Stimulated activated naive CD8-positive, alpha-beta T cell treated with anti-CD3 and anti-CD28 coated beads, Interleukin-15, amount 100 ng/mL, for 72 hours (primary cell): ENCODE measurements at places on chromosomes 7 and 10.
A peak's percentile ranks its signal among the peaks of the same experiment; 100 is the strongest.

DNA sequence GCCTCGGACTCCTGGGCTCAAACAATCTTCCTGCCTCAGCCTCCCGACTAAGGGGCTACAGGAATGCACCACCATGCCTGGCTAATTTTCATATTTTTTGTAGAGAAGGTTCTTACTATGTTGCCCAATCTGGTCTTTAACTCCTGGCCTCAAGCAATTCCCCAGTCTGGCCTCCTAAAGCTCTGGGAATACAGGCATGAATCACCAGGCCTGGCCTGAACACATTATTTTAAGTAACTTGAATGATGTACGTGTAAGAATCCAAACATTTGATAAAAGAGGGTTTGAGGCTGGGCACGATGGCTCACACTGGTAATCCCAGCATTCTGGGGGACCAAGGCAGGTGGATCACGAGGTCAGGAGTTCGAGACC lies 13.0 kb upstream of the BAMBI start:
- no peak for DNase-seq

- no peak for DNase-seq
Measured at GRCh38 chr10:126147866-126148587, 240.2 kb downstream of the ADAM12 start.

GRCh38 chr10:124518366-124518765 lies 56.7 kb downstream of the LHPP start:
- no peak for DNase-seq

GRCh38 chr10:62396864-62397263 lies 22.7 kb downstream of the ZNF365 start:
- DNase-seq = no peak

DNA sequence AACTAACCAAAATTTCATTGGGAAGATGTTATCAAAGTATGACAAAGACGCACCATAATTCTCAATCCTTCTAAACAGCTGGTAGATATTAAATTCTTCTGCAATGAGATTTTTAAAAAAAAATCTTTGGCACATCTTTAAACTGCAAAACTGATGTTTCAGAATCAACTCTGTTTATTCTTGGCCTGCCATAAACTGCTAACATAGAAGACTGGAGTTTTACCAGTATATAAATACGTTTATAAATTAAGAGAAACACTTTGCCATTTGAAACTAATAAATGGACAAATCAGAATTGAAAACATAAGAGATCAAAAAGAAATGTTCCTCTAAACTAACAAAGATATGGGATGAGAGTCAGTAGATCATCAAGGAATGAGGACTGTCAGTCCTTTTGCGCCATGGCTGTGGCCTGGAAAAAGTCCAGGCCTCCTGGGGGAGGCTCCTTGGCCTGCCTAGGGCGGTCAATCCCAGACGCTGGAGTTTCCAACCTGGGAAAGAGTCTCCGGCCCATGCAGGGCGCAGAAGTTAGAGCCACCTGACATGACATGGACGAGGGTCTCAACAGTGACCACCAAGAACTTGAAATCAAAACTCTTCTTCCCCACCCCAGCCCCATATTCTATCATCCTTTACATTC lies 34.2 kb upstream of the NEBL start:
- DNase-seq = no peak

DNA sequence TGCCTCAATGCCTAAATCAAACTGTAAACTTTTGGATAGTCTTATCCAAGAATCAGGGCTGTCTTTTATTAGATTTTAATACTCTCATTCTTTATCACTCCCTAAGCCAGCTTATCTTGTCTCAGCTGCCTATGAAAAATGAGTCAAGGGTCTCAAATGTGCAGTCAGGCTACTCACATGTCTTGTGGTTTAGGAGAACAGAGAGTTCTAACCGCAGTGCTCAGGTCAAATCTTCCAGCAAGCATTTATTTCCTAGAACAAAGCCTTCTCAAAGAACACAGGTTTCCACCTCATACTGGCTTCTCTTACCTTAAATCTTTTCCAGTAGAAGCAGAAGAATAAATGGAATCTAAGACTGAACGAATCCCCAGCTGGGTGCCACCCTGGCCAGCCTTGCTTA lies 23.5 kb downstream of the HTR5A start:
- no peak for DNase-seq

DNA sequence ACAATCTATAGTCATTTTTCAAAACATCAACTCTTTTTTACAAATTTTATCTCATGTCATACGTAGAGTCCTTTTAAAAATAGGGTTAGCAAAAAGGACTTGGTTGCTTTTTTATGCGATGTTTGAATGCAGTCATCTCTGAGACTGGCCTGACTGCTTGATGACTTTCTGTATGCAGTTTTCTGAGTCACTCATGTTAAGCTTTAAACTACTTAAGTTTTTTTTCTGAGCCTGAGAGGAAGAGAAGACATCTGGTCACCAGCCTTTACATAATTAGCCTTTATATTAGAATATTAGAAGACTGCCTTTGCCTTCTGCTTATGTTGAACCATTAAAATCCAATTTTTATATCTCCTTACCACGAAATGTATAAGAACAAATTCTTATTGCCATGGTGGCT lies 834.4 kb upstream of the MBL2 start:
- DNase-seq = no peak

- DNase-seq = no peak
Measured at GRCh38 chr10:49622426-49623425, 8.9 kb downstream of the CHAT start.

DNA sequence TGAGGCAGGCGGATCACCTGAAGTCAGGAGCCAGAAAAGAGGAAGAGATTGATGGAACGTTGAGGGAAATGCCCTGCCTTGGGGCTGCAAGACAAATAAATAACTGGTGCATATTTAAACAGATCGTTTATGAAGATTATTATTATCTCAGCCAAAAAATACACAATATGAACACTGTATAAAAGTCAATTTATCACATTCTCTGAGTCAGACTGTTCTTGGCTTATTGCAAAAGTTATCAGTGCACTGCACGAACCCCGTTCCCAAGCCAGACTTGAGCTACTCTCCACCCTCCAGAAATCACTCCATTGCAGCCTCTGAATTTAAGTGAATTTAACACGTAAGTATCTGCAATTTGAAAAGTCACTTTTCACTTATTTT lies 1.6 kb downstream of the DNMBP start:
- DNase-seq = no peak

DNA sequence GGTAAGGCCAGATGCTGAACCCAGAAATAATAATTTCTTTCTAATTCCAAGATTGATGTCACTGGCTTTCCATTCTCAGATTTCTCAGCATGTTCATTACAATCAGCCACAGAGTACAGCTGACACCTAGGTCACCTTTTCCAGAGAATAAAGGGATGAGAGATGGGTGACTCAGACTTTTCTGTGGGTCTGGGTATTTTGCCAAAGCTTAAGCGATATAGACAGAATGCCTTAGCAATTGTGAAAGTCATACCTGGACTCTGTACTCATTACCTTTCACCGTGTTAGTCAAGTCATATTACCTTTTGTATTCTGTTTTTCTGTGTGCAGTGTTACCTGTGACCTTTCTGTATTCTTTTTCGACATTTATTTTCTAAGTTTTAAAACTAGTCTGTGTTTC lies 10.6 kb upstream of the PRTFDC1 start:
- no peak for DNase-seq

GRCh38 chr7:69199661-69200060 lies 398.6 kb upstream of the AUTS2 start:
- DNase-seq = no peak

GRCh38 chr7:87220026-87220733 lies 648 bp upstream of the TMEM243 start:
- DNase-seq = peak; percentile 80

GRCh38 chr10:17239345-17240085 lies 11.5 kb downstream of the VIM start:
- no peak for DNase-seq

DNA sequence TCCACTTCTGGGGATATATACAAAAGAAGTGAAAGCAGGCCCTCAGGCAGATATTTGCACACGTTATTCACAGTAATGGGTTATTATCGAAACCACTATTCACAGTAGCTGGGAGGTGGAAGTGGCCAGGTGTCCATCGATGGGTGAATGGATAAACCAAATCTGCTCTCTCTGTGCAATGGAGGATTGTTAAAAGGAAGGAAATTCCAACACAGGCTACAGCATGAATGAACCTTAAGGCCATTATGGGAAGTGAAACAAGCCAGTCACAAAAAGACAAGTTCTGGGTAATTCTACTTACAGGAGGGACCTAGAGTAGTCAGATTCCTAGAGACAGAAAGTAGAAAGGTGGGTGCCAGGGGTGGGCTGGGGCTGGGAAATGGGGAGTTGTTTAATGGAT lies 48.5 kb upstream of the BHLHA15 start:
- no peak for DNase-seq

DNA sequence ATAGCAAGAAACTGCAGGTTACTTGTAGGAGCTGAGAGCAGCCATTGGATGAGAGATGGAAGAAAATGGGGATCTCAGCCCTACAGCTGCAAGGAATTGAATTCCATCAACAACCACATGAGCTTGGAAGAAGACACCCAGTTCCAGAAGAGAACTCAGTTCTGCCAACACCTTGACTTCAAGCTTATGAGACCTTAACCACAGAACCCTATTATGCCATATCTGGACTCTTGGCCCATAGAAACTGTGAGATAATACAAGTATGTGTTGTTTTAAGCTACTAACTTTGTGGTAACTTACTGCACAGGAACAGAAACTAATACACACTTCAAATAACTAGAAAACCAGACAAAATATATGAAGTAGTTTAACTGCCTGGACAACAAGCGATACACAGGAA lies 212.4 kb upstream of the CACNA2D1 start:
- no peak for DNase-seq

DNA sequence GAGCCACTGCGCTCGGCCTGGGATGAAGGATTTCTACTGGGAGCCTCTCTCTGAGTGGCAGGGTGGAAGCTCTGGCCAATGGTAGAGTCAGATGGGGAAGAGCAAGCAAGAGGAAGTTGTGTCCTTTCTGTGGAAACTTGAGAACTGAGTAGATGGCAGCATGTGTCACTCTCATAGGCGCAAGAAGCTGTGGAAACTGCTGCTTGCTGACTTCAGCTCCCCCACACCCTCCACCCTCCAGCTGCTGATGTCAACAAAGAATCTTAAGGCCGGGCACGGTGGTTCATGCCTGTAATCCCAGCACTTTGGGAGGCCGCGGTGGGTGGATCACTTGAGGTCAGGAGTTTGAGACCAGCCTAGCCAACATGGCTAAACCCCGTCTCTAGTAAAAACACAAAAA lies 39.8 kb upstream of the SRGN start:
- no peak for DNase-seq

- no peak for DNase-seq
Measured at GRCh38 chr10:110258542-110258941, 46.2 kb downstream of the SMNDC1 start.

- DNase-seq = no peak
Measured at GRCh38 chr10:58341947-58342346, 7.1 kb downstream of the UBE2D1 start.

- no peak for DNase-seq
Measured at GRCh38 chr7:145123502-145123901, 287.6 kb upstream of the TPK1 start.

DNA sequence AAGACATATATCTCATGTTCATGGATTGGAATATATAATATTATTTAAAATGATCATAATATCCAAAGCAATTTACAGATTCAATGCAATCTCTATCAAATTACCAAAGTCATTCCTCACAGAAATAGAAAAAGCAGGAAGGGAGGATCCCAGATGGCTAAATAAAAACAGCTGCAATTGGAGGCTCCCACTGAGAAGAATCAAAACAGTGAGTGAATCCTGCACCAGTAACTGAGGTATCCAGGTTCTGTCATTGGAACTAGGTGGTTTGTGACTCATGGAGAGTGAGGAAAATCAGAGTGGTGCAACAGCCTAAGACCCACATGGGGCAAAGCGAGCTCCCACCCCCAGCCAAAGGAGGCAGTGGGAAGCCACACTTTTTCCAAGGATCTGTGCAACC lies 128.4 kb downstream of the MTERF1 start:
- no peak for DNase-seq

DNA sequence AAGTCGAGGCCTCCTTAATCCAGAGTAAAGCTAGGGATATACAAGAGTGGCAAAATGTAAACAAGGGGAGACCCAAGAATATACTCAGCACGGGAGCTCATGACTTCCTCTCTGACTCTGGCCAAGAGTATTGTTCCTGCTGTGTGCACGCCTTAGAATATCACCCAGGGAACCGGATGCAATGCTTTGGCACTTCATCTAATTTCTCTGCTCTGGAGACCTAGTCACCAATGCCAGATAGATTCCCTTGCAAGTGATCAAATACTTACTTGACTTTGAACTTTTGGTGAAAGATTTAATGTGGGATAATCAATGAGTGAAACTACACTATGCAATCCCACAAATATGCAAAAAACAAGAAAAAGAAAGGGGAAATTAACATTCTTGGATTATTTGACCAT lies 695.5 kb downstream of the INHBA start:
- no peak for DNase-seq

DNA sequence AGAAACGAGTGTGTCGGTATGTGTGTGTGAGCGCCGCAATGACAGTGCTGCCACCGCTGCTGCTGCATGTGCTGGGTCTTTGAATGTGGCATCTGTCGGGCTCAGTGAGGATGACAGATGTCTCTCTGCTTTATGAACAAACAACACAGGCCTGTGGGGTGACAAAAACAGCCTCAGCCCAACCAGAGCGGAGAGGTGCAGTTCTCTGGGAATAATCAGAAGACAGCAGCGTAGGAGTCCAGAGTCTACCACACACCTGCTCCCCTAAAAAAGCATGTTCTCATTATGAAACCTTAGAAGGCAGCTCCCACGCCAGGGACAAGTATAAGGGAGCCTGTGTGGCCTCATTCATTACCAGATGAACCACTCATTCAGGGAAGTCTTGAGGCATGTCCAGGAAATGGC lies 278.3 kb downstream of the KCNMA1 start:
- DNase-seq = no peak

GRCh38 chr7:157017149-157017548 lies 6.7 kb upstream of the MNX1 start:
- no peak for DNase-seq

GRCh38 chr7:130491841-130492522 lies at the start of gene MEST:
MEST (plus strand) TSS chr7:130492085; CDS start chr7:130492314, 229 bp downstream.
- no peak for DNase-seq

DNA sequence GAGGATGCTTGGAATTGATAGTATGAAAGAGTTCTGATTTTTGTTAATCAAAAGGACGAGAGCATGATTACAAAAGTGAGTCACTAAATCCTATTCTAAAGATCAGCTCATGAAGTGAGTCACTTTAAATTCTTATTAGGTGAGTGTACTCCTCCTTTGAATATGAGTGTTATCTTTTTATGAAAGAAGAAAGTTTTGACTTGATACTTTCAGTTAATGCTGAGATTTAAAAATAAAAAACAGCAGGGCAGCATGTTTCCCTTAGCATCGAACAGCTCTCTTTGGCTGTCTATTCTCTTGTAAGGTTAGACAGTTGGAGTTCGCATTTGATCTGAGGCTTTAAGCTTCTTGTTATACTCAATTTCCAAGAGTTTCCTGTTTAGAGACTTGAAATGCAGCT lies 222.0 kb downstream of the TWIST1 start:
- DNase-seq = no peak
